Activated T-helper 1 cell treated with anti-CD3 and anti-CD28 coated beads, Interleukin-2, amount 50 U/mL, for 16 hours (primary cell): ENCODE measurements at places on chromosomes 7 and 10.
A peak's percentile ranks its signal among the peaks of the same experiment; 100 is the strongest.

DNA sequence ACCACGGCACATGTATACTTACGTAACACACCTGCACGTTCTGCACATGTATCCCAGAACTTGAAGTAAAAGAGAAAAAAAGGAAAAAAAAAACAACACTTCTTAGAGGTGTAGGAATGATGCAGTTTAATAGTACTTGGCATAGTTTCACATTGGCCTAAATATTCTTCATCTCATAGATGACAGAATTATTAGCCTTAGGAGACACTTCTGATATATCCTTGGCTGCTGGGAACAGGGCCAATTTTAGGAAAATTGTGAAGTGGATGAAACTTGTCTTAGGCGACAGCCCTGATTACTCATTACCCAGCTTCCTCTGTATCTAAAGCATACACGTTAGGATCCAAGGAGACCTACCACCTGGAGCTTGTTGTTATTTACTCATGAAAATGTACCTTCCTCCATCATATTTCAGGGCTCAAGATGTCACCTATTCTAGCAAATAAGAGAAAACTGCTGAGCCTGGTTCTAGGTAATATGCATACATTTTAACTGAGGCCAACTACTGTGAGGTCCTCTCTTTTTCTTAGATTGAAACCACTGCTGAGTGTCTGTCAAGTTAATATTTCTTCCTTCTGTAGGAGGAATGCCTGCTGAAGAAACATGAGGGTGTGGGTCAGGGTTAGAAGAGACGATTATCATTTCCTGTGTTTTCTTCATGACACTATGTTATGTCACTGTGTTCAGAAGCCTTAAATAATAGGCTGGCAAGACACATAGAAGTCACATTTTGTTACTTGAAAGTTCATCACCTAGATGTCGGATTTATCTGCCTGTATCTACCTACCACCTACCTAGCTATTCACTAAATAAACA is 44.3 kb downstream of the CPED1 start:
- DNase-seq = no peak

GRCh38 chr7:128742206-128742605 is 3.0 kb downstream of the CALU start:
- DNase-seq = no peak

DNA sequence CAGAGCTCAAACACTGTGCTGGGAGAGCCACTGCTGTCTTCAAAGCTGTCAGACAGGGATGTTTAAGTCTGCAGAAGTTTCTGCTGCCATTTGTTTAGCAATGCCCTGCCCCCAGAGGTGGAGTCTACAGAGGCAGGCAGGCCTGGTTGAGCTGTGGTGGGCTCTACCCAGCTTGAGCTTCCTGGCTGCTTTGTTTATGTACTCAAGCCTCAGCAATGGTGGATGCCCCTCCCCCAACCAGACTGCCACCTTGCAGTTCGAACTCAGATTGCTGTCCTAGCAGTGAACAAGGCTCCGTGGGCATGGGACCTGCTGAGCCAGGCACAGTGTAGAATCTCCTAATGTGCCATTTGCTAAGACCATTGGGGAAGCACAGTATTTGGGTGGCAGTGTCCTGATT is 4.6 kb upstream of the CYP2C19 start:
- no peak for DNase-seq

DNA sequence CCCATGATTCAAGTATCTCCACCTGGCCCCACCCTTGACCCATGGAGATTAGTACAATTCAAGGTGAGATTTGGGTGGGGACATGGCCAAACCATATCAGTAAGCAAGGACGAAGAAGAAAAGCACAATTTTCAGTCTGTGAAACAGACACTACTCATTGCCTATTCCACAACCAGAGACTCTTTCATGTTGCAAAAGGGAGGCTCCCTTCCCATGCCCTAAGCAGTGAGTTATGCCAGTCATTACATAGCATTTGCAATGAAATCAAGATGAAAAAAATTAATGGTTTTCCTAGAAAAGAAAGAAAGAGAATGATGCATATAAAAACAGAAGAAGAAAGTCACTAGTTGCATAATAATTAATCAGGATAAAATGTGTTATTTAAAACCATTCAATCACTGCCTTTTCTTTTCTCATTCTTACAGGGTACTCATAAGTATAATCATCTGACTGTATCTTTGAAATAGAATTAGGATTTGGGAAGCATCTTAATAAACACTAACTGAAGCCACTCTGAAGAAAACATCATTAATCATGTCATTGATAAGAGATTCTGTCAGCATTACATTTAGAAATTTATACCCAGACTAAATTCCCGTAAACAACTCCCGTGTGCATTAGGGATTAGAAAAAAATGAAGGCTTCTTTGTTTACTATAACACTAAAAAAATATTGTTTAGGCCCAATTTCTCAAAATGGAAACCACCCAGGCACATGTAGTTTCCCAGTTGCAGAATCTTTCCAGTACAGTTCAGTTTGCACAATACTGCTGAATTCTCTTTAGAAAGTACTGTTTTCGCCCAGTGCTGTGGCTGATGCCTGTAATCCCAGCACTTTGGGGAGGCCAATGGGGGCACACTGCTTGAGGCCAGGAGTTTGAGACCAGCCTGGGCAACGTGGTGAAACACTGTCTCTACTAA is 9.1 kb downstream of the PRPS1L1 start:
- DNase-seq = no peak

DNA sequence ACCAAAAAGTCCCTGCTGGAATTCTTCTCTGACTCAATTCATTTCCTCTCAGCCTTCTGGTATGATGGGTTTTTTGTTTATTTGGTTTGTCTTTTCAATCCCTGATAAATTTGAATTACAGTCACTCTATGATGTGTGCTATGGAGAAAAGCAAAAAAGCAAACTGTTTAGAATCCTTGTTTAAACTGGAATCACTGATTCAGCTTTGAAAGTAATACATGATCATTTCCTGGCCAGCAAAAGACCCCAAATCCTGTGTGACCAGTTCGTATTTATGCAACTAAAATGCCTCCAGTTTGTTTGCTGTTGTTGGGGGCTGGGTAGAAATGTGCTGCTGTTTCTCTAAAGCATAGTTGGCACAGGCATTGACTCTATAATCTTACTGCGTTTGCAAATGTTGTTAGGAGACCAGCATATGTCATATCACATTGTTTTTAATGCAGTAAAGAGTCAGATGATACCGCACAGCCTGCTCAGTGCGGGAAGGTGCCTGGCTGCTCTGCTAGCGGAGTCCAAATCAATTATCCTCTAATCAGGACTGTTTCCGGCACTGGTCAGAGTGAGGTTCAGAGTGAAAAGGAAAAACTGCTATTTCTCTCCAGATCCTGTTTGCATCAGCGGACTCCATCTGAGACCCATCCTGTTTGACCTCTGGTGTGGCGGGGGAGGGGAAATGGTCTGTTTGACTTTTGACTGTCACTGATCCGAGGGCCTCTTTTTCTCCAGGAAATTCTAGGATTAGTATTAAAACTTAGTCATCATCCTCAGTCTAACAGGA is 40.6 kb upstream of the ADD3 start:
- DNase-seq = no peak

DNA sequence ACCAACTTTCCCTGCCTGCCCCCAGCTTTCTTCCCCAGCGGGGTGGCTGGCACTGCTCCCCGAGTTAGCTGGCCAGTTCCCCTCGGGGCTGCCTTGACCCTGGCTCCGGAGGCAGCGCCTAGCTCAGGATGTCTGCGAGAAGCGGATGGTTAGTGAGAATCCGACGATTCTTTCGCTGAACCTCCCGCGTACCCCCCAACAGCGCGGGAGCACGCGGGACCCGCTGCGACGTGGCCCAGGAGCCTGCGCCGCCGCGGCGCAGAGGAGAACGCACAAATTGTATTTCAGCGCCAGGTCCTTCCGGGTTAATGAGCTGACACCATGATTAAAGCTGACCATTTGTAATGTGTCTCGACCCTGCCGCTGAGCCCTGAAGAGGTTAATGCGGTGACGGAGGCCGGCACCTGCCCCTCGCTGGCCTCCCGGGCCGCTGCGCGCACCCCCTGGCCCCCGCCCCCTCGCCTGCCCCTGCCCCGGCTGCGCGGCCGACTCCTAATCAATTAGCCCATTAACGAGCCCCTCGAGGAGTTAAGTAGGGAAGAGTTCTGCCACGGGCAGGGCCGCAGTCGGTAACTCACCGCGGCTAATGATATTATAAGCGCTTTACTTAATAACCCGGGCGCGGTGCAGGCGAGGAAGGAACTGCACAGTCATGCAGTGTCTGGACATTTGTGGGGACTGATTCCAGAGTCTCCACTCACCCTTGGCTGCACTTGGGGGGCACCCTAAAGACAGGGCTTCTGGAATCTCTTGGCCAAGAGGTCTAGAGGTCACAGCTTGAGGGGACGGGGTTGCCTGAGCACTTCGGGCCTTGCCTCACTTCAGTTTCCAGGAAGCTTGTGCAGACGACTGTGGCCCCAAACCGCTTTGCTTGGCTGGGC is 1.7 kb upstream of the HMX2 start:
- no peak for DNase-seq

- DNase-seq = no peak
These were observed 1.1 kb downstream of the RALA start for GRCh38 chr7:39624442-39624807.

DNA sequence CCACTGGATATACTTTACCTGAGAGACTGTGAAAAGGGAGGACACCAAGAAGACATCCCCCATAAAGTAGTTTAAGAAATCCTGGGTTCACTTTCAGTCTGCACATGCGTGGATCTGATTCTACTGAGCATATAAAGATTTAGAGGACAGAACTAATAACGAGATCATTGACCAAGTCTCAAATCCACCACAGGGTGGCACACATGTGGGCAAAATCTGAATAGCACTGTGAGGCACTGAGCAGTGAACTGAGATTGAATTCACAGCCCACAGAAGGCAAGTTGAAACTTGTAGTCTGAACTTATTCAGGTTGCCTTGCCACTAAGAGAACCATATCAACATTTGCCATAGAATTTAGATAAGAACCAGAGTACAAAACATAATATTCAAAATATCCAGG is 818.6 kb downstream of the GRID1 start:
- DNase-seq = no peak

GRCh38 chr7:155804897-155805825 is 7.1 kb downstream of the SHH start:
- DNase-seq = peak; percentile 16
